Activated CD4-positive, alpha-beta T cell treated with anti-CD3 and anti-CD28 coated beads, Interleukin-2, amount 50 U/mL, for 48 hours (primary cell): ENCODE measurements at places on chromosomes 2 and 18.

GRCh38 chr18:34709750-34710441 lies at the start of gene DTNA:
Gene DTNA, plus strand, starts transcription at chr18:34710298. Its CDS starts 45,679 bp downstream, at chr18:34755977.
- no peak for DNase-seq

DNA sequence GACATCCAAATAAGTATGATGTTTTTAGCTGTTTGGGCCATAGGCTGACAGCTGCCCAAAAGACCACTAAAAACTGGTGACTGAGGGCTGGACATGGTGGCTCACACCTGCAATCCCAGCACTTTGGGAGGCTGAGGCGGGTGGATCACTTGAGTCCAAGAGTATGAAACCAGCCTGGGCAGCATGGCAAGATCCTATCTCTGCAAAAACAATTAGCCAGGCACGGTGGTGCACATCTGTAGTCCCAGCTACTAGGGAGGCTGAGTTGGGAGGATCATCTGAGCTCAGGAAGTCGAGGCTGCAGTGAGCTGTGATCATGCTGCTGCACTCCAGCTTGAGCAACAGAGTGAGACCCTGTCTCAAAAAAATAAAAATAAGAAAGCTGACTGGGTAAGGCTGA lies 511.5 kb upstream of the RAB6C start:
- DNase-seq, result no peak

- DNase-seq, result no peak
These were observed 58.2 kb downstream of the TWSG1 start for GRCh38 chr18:9392726-9393125.

- DNase-seq, result no peak
These were observed 168.3 kb downstream of the OTX1 start for GRCh38 chr2:63218800-63219526.

- no peak for DNase-seq
These were observed 465.1 kb upstream of the HNRNPA3 start for GRCh38 chr2:176747506-176747905.

DNA sequence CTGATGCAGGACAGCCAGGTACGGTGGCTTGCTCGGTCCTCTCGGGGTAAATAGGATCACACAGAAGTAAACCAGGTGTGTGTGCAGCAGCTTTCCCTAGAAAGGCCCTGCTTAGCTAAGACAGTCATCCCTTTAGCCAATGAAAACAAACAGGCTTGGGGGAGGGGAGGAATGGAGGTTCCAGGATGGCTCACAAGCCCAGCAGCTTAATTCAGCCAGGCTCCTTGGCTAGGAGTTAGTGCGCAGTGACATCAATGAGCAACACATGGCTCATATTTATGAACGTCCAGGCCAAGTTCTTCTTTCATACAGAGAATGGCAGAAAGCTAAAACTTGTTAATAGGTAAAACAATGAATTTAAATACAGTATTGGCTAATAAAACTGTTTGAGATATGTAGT lies 10.2 kb downstream of the IAH1 start:
- no peak for DNase-seq

- DNase-seq, result no peak
These were observed 11.8 kb upstream of the SULT1C3 start for GRCh38 chr2:108228006-108228405.

- DNase-seq, result no peak
These were observed 247.3 kb downstream of the RAD51AP2 start for GRCh38 chr2:17270894-17271293.

- DNase-seq, result no peak
These were observed 440.8 kb upstream of the KLHL29 start for GRCh38 chr2:22944143-22944542.

- DNase-seq, result no peak
These were observed 548.2 kb upstream of the LRRTM1 start for GRCh38 chr2:80852808-80853139.

- no peak for DNase-seq
These were observed 55.3 kb upstream of the B3GNT2 start for GRCh38 chr2:62140426-62141141.

GRCh38 chr2:1738163-1738562 lies 6.2 kb downstream of the PXDN start:
- DNase-seq, result no peak

DNA sequence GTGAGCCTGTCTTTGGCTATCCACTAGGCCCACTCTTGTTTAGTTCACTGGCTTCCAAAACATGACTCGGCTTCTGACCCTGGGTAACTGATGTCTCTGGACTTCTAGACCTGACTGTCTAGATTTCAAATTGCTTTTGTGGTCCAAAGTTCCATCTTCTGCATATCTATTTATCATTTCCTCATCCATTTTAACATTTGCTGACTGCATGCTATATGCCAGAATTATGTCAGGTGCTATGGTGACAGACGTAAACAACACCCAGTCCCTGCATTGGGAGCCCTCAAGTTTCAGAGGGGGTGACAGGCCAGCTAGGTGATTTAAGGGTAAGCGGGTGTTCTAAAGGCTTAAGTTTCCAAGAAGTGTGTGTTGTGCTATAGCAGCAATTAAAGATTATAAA lies 140.9 kb downstream of the PIEZO2 start:
- no peak for DNase-seq

- no peak for DNase-seq
These were observed 12.5 kb upstream of the TGOLN2 start for GRCh38 chr2:85340034-85340892.
